ENCODE measurements at places on chromosomes 7 and 10. TPM values are rescaled to one million over a fixed set of nuclear protein-coding genes. Genes with fewer than 3 reads are reported as not detected.

DNA sequence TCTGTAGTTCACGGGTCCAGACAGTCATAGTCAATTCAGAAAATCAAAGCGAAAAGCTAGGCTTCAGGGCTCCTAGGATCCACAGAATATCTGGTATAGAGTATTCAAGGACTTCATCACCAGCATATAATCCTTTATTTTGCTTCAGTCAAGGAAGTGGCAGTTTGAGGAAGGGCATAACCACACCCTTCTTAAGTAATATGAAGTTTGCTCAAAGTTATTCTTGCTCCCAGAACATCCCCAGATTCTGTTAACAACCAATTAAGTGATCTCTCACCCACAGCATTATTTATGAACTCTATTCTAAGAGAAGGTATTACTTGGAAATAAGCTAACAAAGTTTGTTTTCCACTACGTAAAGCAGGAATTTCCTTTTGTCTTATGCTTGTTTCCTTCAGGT, 13.2 kb downstream of the CWF19L1 start:
- no peak for DNase-seq

DNA sequence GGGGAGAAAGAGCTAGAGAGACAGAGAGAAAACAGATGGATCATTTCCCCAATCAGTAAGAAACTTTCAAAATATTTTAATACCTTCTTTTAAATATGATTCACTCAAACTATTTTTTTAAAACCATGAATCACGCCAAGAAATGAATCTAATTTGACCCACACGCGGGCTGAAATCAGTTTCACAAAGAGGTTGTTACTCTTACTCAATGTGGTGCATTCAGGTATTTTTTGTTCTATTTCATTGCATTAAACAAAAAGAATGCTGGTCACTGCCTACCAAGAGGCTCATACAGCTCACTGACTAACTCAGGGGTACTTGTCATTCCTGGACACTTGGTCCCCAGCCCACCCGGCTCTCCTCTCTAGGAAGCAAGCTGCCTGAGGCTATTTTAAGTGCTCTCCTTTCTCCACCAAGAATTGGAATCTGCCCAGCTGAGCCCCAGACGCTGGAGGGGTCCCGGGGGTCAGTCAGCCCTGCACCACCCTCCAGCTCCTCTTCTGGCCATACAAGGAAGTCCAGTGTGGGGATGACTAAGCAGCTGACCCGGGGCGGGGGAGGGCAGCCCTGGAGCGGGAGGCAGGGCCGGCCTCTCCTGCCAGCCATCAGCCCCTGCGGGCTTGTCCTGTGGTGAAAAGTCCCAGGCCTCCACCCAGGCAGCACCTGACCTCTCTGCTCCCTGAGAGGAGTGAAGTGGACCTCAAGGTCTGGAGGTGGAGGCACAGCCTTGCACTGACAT, 21.7 kb upstream of the PFKP start:
- no peak for DNase-seq

DNA sequence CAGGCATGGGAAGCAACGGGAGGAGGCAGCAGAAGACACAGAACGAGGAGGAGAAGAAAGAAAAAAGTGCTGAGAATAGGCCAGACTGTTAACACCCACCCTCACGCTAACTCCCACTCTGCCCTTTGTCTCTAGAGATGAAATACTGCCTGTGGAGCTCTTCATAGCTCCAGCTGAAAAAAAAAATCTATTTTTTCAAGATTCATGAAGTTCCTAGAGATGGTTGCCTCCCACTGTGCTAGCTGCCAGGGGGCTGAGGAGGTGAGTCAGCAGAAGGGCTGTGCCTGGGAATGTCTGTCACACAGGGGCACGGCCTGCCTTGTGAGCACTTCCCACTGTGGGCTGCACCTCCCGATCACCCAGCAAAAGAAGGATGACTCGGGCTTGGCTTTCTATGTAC, 144.5 kb downstream of the RNF216 start:
- DNase-seq: no peak

DNA sequence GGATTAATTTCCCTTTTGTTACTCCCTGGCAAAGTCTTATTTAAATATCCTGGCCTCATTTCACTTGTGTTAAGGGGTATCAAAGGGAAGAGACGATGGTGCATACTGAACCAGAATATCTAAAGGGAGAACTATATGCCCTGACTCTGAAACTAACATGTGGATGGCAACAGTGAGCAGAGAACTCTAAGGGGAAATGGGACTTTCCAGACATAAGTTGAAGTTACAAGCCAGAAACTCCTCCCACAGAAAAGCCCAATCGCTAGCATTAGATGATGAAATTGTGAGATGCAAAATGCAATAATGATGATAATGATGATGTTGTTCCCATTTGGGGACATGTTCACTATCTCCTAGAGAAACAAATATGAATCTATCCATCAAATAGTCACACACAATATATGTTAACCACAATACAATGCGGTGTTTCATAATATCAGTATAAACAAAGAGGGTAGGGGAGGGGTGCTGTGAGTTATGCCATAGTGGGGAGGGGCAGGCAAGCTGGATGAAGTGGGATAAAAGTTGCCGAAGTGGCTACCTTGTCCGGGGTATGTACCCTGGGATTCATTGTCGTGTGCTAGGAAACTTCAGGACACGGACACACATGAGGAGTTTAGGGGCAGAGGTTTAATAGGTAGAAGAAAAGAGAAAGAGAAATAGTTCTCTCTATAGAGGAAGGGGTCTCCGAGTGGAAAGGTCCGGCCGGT, 37.1 kb downstream of the TMEM229A start:
- no peak for DNase-seq

The ITGA8 gene
- not detected for total RNA-seq
